ENCODE measurements at places on chromosomes 7 and 10.

GRCh38 chr10:119439922-119440321 is 102.6 kb downstream of the RGS10 start:
- no peak for DNase-seq

DNA sequence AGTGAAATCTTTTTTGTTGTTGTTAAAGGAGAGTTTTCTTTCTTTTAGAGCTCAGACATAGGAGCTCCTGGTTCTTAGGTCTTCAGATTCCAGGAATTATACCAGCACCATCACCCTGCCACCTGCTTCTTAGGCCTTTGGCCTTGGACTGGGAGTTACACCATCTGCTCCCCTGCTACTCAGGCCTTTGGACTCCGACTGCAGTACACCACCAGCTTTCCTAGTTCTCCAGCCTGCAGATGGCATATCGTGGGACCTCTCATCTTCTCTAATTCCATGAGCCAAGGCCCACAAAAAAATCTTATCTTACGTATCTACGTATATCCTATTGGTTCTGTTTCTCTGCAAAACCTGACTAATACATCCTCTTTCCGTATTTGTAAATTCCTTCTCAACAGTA is 5.1 kb upstream of the TACC2 start:
- DNase-seq, result no peak

DNA sequence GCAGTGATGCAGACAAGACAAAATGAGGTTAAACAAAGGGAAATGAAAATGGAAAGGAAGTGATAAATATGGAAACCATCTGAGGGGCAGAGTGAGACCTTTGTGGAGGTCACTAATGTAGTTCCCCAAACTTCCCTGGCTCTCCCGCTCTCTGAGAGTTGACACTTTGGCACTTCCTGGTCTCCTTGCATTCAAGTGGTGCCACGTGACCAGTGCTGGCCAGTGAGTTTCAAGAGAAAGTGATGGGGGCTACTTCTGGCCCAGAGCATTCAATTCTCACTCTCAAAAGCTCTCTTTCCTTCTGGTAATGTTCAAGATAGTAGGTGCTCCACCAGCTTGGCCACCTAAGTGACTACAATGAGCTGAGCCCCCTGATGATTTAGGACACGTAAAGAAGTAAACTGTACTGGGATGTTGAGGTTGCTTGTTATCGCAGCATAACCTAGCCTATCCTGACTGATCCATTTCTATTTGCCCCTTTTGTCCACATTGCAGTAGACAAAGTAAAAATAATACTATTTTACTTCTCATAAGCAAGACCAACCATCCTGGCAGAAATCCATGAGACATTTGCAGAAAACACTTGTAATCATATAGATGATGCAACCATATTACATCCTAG is 242.0 kb upstream of the YAE1 start:
- DNase-seq, result no peak

DNA sequence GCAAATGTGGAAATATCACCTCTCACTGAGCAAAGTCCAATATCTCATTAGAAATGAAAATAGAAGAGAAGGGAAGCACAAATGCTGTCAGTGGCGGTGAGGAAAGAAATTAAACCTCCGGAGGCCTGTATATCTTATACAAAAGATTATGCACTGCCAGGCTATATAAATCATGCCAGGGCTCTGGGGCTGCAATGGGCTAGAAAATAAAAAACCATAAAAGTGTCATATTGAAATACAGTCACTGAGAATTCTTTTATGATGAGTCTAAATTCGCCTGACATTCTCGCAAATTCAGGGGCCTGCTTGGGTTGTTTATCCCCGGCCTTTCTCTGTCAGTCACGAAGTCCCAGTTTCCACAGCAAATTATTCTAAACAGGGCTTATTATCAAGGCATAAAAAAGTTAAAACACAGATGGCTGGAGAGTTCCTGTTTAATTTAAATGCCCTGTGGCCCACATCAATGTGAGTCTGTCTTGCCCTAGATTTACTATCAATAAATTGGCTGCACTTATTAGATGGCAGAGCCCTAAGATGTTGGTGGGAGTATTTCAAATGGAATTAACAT is 193.8 kb downstream of the SNX10 start:
- DNase-seq, result no peak

- DNase-seq, result no peak
These were observed 130.9 kb downstream of the CACNA2D1 start for GRCh38 chr7:82312646-82313045.

DNA sequence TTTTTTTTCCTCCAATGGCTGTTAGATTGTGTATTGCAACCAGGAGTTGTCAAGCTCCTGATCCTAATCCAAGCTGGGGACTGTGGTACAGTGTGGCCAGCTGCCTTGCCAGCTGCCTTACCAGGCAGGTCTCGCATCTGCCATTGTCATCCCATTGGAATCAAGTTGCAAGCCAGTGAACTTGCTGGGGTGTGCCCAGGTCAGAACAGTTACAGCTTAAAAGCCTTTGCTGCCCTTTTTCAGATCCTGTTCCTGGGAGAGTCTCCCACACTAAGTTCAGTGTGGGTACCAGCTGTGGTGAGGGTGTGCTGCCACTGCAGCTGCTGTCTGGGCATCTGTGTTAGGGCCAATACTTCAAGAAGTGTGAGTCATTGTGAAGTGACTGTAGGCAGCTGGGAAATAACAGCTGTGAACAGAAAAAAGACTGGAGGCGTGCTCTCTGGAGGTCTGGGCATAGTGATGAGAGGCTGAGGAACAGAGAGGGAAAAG is 72.8 kb downstream of the CCNY start:
- no peak for DNase-seq

- DNase-seq, result no peak
These were observed 43.3 kb upstream of the FMC1 start for GRCh38 chr7:139297795-139298194.

- peak; percentile 46 for DNase-seq
These were observed 205.8 kb upstream of the FRMD4A start for GRCh38 chr10:14536241-14537213.

GRCh38 chr10:89001729-89002072 is 11.1 kb downstream of the FAS start:
- DNase-seq, result no peak

GRCh38 chr10:113216102-113216501 is 266.1 kb downstream of the TCF7L2 start:
- DNase-seq, result no peak

DNA sequence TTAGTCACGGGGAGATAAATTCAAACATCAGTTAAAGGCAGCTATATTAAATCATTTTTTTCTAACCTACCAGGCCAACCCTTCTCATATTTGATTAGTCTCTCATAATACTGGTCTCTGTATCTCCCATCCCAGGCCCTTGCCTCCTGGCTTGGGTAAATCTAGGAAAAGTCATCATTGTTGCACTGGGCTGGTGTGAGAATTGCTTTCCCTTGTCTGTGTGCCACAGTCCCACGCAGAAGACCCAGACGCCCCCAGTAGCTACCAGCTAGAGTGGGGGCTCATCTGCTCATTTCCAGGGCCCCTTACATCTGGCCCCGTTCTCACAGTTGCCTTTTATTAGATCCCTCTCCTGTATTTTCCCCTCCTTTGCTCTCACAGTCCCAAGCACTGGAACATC is 67.6 kb upstream of the VIPR2 start:
- DNase-seq, result no peak

- DNase-seq, result no peak
These were observed 49.0 kb upstream of the NRBF2 start for GRCh38 chr10:63083904-63084689.

DNA sequence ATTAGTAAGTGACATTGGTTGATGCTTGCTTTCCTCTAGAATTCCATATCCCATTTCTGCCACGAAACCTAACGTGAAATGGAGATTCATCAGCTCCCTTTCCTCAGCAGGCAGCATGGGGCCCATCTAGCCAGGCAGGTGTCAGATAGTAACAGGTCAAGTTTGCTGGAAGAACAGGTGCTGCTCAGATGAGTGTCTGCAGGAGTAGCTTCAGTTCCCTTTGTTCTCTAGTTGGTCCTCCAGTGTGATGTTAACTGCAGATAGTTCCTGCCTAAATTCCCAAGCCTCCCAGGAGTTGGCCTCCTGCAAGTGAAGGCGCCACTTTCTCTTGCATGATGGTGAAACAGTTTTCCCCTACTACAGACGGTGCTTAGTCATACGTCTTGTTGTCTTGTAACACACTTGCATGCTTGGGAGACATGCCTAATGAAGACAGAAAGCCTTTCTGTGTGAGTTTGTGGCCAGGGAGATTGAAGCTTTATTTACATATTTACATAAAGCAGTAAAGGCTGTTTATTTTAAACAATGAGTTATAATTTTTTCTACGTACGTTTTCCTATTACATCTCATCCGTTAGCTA is 175.4 kb downstream of the CHN2 start:
- DNase-seq, result no peak

DNA sequence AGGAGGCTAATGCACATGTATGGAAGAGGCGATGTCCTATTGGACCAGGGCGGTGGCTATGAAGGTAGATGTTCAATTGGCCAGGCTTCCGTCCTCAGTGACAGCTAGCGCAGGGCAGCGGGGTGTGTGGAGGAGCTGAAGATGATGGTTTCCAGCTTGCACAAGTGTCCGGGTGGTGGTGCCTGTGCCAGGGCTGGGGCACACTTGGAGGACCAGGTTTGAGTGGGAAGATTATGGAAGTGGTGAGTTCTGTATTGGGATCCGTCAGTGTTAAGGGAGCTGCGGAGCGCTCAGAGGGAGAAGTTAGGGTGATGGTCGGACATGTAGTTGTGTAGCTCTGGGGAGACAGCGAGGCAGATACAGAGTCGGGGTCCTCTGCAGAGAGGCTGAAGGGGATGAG is 8.5 kb upstream of the TBL2 start:
- DNase-seq, result no peak

DNA sequence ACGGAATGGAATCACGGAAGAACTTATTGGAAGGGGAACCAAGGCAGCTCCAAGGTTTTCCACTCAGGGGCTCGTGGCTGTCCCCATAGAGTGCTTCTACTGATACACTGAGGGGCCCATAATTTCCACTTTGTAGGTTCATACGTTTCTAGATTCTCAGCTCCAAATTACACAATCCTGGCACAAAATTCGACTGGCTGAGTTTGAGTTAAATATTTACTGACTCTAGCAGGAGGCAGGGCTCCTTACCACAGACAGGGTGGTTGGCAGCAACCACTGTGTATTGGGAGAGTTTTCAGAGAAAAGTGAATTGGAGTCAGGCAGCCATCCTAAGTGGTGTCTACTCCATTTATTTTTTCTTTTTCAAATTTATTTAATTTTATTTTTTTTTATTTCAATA is 55.4 kb upstream of the SEC61G start:
- DNase-seq, result no peak

GRCh38 chr7:155167706-155168365 is 97.7 kb downstream of the HTR5A start:
- DNase-seq, result no peak

DNA sequence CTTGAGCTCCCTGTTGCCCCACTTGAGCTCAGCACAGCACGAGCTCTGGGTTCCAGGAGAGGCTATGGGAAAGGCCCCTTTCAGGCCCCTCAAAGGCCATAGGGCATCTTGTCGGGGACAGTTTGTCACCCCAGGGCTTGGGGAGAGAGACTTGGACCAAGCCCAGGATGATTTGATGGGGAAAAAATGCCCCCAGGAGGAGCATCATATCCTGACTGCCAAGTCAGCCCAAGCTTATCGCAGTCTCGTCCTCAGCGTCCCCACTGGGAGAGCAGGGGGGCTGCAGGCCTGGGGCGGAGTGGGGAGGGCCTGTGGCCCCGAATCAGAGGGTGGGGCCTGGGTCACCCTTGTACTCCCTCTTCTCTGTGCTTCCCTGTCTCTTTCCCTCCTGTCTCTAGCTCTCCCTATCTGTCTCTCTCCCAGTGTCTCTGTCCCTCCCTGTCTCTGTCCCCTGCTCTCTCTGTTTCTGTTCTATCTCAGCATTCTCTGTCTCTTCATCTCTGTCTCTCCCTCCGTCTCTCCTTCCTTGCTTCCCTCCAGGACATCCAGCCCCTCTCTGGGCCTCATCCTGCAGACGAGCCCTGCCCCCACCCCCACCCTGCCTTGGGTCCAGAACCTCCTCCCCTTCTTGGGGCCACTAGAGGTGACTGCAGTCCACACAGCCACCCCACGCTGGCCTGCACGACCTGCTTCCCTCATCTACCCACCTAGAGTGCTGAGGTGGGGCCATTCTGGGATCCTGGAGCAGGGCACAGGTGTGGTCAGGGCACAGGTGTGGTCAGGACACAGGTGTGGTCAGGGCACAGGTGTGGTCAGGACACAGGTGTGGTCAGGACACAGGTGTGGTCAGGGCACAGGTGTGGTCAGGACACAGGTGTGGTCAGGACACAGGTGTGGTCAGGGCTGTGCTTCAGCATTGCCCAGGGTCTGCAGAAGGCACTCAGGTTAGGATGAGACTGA is 17.3 kb upstream of the GRIFIN start:
- DNase-seq, result no peak

- DNase-seq, result no peak
These were observed 369.2 kb downstream of the GFRA1 start for GRCh38 chr10:115903845-115904244.

DNA sequence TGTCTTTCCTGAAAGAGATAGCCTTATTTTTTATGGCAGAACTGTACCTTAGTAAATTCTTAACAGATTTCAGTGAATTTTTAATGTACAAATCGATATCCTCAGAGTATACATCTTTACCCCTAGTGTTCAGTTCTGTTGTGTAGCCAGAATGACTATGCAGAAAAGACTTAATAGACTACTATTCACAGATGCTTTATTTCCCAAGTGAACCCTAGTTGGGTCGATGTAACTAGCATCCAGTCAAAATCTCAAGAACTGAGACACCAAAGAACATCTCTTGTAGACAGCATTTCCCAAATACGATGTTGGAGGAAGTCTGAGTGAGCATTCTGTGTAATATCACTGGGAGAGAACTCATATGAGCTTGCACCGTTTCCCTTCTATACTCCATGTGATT is 1.5 kb downstream of the AKR1C3 start:
- DNase-seq, result no peak

DNA sequence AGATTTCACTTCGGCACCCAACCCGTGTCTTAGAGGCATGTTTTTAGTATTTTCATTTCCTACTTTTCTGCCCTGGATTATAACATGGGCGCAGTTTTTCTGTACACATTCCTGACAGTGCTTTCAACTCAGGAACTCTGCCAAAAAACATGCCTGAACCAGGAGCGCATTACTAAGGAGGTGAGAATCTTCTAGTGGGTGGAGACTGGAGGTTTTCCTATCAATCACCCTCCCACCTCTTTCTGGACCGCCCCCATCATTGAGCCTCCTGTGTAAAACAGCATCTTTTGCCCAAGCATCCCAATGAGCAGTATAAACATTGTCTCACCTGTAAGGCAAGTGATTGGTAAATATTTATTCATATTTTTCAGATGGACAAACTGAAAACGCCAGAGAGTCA is 53.2 kb downstream of the STK17A start:
- no peak for DNase-seq

- DNase-seq, result no peak
These were observed 77.4 kb downstream of the EPC1 start for GRCh38 chr10:32269343-32270100.

DNA sequence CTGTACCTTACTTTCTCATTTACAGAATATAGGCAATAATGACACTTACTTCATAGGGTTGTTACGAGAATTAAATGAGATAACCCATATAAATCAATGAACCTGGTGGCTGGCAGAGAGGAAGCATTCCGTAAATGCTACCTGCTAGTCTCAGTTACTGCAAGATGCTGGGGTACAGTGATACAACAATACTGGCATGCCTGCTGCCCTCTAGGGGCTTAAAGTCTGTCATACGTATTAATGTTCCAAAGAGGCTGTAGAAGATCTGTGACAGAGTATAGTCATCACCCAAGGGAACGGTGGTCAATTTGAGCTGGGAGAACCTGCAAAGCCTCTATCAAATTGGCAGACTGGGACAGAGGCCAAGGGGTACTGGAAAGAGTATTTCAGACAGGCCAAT is 421.5 kb downstream of the GPAM start:
- DNase-seq, result no peak

GRCh38 chr10:86688398-86688921 is 20.1 kb downstream of the LDB3 start:
- DNase-seq, result peak; percentile 29
